Activated T-cell treated with anti-CD3 and anti-CD28 coated beads, Interleukin-2, amount 50 U/mL, for 72 hours (primary cell): ENCODE measurements at places on chromosomes 3 and 15. TPM values are rescaled to one million over a fixed set of nuclear protein-coding genes. Genes with fewer than 3 reads are reported as not detected.

CCR4 gene
- 56.3 TPM for total RNA-seq

TMIE gene
- 1.2 TPM for total RNA-seq

GFM1 gene
- 45.6 TPM for total RNA-seq

MASP1 gene
- total RNA-seq: not detected

DNA sequence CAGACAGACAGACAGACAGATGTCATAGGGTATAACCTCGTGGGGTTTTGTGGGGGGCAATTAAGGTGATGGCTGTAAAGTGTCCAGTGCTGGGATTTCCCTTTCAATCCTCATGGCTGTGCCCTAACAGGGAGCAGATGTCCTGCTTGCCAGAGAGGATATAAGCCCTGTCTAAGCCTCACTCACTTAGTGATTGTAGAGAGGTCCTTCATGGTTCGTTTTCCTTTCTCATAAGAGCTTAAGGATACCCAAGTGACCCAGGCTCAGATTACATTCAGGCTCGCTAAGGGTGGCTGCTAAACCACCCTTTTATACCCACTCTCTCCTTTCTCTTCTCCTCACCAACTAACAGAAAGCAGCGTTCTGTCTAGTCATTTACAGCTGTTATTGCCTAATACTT lies 19.2 kb downstream of the LYSMD2 start:
- DNase-seq: no peak

DNA sequence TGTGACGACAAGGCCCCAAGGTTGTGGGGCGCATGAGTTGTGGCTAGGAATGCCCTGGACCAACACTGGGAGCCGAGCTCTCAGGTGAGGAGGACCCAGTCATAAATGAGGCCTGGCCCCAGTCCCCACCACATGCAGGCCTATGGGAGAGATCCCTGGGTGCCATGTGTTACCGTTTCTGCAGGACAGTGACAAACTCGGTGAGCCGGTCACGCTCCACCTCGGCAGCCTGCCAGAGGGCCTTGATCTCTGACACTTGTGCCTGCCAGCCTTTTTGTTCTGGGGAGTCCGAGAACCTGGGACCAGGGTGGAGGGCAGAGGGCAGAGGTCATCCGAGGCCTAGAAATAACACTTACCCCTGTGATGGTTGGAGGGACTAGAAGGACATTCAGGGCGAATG lies 27.7 kb upstream of the HHATL start:
- DNase-seq: no peak

DNA sequence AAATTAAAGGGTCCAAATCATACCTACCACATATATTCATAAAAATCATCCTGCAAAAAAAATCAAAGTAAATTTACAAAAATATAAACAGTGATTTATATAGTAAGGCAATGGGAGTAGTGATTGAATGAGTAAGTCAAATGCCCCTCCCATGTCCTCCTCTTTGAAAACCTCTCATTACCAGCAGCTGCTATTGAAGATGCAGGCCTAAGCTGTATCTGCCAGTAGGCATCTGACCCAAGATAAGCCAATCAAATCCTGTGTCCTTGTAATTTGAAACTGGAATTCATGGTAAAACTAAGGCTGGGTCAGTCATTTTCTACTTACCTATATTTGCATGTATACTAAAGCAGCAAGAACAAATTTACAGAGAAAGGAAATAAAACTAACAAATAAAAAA lies 60.4 kb upstream of the POU1F1 start:
- no peak for DNase-seq

DNA sequence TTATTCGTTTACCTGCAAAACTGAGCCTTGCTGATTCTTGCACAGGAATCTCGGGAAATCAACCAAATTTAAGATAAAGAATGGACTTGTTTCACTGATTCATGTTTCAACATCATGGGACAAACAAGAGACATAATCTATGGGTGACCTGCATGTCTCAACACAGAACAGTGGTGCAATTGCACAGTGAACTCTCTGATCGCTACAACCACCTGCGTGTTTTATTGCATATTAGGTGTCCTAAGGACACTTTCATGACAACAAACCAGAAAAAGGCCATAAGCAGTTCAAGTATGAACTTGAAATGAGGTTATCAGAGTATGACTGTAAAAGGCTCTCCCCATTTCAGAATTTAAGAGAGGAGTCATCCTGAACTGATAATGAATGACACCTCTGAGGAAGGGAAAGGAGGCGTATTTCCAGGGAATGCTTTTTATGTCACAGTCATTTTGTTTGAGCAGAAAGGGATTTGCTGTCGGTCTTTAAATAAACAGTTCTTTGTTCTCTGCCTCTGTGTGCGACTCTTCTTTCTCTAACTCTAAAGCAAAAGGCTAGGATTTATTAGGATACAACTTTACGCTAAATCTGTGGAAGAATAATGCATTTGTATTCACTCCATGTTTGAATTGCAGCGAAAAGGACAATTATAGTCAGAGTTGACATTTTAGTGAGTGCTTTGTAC lies 167.2 kb downstream of the RBMS3 start:
- DNase-seq: no peak

GRCh38 chr15:75389791-75390382 lies 21.5 kb upstream of the MAN2C1 start:
- no peak for DNase-seq

DNA sequence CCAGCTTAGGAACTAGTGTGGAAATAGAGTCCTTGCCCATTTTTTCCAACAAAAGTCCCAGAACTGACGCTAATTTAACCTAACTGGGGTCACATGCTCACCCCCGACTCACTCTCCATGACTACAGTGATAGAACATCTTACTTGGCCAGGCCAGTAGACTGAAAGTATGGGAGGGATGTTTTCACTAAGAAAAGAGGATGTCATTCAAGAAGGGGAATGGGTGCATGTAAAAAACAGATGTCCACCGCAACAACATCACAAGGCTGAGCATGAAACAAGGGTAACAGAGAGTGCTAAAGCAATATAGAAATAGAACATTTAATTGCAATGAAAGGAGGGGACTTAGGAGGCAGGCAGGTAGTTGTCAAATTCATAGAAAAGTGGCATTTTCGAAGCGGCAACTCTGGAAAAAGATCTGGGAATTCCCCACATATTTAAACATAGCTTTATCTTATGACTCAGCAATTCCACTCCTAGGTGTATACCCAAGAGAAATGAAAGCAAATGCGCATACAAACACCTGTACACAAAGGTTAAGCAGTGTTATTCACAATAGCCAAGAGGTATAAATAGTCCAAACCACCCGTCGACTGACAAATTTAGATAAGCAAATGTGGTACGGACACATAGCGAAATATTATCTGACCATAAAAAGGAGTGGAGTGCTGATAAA lies 41.1 kb upstream of the UBE2E2 start:
- no peak for DNase-seq

DNA sequence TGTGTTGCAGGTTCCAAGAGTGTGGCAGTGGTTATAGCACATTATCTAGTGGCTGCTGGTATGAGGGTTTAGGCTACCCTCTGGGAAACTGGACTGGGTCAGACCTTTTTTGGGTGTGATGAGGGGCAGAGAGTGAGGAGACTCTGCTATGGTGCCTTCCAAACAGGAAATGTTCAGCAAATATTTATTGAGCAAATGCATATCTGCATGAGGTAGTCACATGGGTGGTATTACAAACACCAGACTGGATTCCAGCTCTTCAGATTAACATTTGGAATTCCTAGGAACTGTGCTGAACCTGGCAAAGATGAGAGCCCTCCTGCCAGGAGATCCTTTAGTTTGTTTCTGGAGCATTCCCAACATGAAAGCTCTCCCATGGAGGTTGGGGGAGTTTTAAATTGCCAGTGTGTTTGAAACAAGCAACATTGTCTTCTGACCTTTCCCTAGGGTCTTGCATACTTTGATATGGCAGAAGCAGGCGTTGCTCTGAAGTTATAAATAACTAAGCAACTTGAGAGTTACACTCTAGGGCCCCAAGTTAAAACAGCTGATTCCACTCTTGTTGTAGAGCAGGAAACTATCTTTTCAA lies 341.2 kb upstream of the C2CD4B start:
- DNase-seq: no peak

DNA sequence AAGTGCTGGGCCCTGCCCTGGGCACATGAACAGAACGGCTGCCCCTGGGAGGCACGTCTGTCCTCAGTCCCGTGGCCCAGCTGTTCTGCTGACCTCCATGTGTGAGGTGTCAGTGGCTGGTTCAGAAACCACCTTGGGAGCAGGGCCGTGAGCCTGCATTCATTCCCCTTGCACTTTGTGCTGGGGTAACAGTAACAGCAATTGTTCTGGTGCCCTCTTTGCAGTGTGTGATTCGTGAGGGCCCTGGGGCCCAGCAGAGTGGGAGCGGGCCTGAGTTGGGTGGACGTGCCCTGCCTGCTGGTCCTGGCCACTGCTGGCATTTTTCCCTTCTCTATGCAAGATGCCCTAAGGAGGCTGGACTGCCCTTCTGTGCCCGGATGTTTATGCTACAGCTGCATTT lies 50.4 kb upstream of the MYZAP start:
- no peak for DNase-seq

DNA sequence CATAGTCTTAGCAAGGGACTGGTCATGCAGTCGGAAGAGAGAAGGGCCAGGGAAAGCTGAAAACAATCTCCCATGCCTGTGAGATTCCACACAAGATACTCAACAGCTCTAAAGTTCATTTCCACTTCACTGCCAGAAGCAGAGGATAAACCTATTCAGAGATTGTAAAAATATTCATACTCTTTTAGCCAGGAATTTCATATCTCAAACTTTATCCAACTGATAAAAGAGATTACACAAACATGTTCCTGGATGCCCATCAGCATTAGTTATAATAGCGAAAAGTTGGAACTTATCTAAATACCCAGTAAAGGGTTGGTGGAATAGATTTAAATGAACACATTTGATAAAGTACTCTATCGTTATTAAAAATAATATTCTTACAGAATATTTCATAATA lies 75.2 kb upstream of the ARHGEF3 start:
- no peak for DNase-seq

DNA sequence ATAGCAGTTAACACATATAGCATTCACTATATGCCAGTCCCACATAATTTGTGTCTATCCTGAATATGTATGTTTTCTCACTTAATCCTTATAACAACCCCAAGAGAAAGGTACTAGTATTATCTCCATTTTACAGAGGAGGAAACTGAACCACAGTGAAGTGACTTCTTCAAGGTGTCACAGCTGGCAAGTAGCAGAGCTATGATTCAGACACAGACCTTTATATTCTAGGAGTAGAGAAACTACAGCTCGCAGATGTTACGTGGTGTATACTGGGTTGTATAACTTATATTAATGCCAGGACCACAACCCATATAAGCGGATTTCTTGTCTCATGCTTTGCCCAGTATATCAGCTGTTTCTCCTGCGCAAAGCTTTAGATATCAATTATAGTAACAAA lies 29.5 kb upstream of the ICE2 start:
- DNase-seq: no peak

DNA sequence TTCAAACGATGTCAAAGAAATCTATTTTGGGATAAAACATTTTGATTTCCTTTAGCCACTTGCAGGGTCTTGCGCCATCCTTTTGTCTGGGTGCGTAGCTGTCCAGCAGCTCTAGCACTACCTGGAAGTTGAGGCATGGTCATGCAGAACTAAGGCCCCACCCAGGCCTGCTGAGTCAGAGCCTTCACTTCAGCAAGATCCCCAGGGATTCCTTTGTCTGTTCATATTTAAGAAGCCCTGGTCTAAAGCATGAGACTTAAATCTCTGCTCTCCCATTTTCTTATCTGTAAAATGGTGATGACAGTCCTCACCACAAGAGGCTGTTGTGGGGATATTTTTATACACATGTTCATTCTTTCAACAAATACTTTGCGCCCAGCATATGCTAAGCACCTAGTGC lies 99.0 kb upstream of the CTDSPL start:
- no peak for DNase-seq

DNA sequence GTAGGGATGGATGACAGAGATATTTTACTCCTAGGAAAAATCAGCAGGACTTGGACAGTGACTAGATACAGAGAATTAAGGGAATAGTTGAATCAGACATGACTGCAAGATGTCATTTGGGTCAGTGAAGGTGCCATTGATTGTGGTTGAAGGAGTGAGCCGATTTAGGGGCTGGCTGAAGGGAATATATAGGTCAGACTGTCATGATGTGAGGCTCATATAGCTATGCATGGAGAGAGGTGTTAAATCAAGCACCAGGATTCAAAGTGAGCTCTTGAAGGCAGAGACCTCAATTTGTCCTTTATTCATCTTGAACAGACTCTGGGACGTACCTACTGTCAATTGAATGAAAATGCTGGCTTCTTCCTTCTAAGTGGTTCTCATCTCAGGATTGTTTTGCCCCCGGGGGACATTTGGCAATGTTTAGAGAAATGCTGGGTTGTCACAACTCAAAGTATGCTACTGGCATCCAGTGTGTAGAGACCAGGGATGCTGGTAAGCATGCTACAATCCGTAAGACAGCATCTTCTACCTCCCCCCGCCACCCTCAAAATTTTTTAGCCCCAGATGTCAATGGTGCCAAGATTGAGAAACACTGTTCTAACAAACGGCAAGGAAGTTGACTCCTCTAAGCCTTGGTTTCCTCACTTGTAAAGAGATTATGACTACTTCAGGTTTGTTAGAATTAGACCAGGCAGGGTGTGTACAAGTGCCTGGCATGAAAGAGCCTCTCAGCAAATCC lies 7.8 kb downstream of the ATP2C1 start:
- no peak for DNase-seq

- no peak for DNase-seq
Observed at GRCh38 chr3:141250828-141251227, 19.2 kb downstream of the PXYLP1 start.

DNA sequence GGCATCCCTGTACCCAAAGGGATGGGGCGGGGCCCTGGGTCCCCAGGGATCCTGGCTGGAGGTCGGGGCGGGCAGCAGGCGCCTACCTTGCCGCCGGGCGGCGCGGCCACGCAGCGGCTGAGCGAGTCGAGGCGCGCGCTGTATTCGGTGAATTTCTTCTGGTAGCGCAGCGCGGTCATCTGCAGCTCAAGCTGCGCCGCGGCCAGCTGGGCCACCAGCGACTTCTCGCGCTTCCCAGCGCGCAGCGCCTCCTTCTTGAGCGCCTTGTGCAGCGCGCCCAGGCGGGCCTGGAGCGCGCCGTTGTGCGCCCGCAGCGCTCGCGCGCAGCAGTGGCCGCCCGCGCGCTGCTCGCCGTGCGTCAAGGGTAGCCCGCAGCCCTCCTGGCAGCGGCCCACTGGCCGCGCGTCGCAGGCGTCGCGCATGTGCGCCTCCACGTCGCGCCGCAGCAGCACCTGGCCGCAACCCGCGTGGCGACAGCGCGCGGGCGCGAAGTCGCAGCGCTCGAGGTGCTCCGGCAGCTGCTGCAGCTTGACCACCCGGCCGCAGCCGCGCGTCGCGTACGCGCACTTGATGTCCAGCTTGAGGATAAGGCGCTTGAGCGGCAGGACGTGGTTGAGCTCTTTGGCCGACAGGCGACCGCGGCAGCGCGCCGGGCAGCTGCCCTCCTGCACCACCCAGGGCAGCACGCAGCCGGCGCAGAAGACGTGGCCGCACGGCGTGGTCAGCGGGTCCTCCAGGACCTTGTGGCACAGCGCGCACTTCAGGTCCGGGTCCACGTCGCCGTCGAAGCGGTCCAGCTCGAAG lies 522 bp downstream of the PDZRN3 start:
- DNase-seq: no peak
